ENCODE measurements at places on chromosomes 7 and 10. TPM values are rescaled to one million over a fixed set of nuclear protein-coding genes. Genes with fewer than 3 reads are reported as not detected.

Gene HOXA4
- polyA plus RNA-seq = 28.6 TPM

Gene SPAM1
- polyA plus RNA-seq = 0.10 TPM

DNA sequence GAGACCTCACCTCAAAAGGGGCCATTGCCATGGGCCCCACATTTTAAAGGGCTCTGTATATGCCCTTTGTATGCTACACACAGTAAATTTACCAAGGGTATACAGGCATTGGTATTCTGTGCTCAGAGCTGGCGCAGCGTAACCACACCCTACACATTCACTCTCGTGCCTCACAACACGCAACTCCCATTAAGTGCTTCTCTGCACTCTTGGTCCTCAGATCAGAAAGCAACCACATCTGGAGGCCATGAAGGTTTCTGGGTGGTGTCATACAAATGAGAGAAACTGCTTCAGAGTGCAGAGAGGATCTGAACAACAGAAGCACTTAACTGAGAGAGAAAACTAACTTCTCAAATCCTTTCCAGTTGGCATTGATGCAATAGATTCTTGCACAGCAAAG lies 9.4 kb upstream of the CACUL1 start:
- no peak for DNase-seq

DNA sequence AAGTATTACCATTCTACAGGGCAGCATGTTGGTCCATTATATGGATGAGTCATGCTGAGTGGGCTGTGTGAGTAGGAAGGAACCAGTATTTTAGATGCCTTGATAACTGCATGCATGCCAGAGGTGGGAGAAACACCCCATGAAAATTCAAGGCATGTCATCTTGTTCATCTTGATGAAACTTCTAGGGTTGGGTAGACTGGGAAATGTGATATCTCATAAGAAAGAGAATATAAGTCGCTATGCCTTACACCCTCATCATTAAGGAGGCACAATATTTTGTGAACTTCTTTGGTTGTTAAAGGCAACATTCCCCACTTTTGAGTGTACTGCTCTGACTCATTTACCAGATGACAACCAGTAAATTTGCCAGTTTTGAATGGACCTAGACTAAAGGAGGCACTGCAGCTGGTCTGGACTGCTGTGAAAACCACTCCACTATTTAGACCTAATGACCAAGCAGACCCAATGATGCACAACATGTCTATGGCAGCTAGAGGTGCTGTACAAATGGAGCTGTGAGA lies 48.0 kb downstream of the ZNF365 start:
- DNase-seq = no peak

Gene NANOS1
- polyA plus RNA-seq = 4.3 TPM

Gene AEBP1
- 64.2 TPM for polyA plus RNA-seq

DNA sequence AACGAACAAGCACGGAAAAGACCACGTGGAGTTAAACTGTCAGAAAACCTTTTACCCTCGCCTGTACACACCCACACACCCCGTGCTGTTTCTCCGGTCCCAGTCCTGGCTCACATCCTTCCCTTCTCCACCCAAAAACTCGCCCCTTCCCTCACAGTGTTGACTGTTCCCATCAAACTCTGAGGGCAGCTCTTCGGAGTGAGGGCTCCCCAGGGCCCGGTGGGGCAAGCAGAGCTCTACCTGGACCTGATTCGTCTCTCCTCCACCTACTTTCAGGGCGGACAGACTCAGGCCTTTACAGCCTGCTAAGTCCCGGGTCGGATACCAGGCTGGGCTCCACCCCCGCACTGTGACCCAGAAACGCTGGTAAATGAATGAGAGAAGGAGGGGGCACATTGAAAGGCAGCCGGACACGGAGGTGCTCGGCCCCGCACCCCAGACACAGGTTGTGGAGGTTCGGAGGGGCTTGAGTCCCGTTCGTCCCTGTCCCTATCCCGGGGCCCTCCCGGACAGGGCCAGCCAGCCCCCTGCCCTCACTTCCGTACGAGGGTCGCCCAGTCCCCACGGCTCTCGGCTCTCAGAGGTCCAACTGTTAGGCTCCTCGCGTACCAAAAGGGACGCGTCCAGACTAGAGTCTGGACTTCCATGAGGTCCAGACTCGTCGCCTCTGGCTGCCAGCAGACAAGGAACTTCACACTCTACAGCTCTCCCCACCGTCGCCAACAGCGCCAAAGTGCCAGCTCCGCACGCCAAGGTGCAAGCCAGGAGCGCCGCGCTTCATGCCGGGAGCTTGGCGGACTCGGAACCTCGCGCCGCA lies 31.7 kb upstream of the ASL start:
- DNase-seq = peak; percentile 39

- no peak for DNase-seq
Observed at GRCh38 chr10:71143170-71143569, 69.2 kb upstream of the UNC5B start.

Gene TLX1
- not detected for polyA plus RNA-seq

DNA sequence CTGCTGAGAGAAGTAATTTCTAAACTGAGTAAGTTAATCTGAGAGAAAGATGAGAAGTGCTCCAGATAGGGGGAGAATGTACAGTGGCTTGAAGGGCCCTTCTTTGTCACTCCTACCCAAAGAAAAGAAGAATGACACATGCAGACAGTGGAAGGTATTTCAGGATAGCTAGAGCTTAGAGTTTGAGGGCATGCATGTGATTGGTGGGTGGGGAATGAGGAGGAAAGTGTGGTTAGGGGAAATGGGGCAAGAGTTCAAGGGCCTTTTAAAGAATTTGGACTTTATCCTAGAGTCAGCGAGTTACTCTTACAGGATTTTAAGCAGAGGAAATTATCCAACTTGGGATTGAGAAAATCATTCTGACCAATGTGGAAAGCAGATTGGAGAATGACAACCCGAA lies 50.0 kb downstream of the ANLN start:
- DNase-seq = no peak

DNA sequence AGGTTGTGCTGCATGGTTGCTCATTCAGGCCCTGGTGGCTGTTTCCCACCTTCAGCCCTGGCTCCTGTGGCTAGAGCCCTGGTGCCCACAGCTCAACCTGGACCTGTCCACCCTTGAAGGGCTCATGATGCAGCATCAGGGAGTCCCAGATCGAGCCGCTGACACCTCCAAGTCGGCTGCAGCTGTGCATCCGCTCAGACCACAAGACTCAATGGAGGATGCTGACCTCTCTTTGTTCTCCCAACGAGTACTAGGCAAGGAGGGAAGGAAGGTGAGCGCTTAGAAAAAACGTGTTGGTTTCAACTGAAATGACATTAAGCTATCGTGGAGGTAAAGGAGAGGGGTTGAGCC lies 9.5 kb upstream of the C10orf95 start:
- DNase-seq = no peak

Gene MMS19
- polyA plus RNA-seq = 105 TPM

Gene PAPOLB
- polyA plus RNA-seq = 0.18 TPM

DNA sequence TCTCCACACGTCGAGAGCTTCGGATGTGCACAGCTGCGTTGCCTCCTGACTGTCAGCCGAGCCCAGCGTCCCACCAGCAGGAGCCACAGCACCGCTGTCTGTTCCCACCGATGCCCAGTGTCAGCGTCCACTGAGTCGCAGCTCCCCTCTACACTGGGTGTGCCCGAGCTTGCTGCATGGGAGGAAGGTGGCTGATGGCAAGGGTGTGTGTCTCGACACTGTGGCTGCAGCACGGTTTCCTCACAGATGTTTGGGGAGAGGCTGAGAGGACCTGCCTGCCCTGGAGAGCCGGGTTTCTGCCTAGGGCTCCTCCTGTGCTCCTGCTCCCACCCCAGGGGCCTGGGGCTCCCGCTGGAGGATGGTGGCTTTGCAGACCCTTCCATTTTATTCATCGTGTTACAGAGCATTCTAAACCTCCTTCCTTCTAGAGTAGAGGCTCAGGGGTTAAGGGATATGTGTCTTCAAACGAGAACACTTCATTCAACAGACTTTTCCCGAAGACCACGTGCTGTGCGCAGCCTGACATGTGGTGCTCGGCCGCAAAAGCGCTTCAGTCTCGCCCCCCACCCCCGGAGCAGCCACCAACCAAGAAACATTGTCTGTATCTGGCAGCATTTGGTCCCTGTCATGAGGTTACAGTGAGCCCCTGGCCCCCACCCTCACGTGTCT lies 384.8 kb downstream of the DNAJB6 start:
- DNase-seq = no peak

Gene CXCL12
- 417 TPM for polyA plus RNA-seq
